ENCODE measurements at places on chromosomes 7 and 10. TPM values are rescaled to one million over a fixed set of nuclear protein-coding genes. Genes with fewer than 3 reads are reported as not detected.

- no peak for DNase-seq
Observed at GRCh38 chr10:5387169-5387568, 17.5 kb downstream of the TUBAL3 start.

- no peak for DNase-seq
Observed at GRCh38 chr10:50990568-50991455, 83.5 kb upstream of the PRKG1 start.

DNA sequence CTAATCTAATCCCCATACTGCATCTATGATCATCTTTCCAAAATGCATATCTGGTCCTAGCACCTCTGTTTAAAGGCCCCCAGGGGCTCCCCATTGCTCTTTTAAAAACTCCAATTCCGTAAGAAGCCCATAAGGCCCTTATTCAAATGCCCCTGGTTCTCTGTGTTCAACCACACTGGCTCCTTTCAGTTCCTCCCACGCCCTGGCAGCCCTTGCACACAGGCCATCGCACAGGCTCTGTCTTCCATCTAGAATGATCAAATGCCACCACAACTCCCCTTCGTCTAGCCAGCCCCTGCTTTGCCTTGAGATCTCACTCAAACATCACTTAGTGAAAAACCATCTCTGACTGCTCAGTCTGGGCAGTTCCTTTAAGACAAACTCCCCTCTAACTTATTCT lies 112.9 kb upstream of the LYZL2 start:
- no peak for DNase-seq

Gene SPDYE2
- total RNA-seq = not detected

DNA sequence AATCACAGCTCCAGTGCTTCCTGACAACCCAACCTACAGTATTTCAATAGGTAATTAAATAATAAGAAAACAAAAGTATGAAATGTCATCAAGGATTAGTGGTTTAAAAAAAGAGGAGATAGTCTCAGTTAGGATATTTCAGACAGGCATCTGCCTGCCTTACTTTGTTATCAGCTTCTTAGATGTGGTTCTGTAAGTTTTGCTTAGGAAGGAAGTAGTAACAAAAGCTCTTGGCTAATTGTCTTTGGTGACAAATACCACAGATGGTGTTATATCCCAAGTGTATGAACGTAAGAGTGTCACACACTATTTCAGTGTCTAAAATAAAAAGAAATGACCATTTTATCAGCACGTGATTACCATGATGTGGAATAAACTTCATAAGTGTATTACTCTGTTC lies 9.8 kb upstream of the ACTA2 start:
- DNase-seq = no peak

- no peak for DNase-seq
Observed at GRCh38 chr7:126776498-126776897, 476.2 kb downstream of the GRM8 start.

DNA sequence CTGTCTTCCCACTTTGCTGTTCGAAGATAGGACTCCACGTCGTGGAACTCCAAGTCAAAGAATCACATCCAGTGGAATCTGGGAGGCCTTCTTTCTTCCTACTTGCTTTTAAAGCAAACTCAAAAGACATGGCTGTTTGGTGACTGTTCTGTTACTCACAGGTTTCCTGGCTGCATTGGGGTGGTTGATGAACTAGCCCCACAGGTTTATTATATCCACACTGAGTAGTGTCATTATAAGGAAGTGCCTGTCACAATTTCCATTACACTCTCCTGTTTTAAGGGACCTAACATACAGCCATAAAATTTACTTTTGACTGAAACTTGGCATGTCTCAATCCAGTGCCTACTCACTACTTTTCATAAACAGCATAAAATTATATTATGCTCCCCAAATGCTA lies 287.3 kb upstream of the SP4 start:
- no peak for DNase-seq

DNA sequence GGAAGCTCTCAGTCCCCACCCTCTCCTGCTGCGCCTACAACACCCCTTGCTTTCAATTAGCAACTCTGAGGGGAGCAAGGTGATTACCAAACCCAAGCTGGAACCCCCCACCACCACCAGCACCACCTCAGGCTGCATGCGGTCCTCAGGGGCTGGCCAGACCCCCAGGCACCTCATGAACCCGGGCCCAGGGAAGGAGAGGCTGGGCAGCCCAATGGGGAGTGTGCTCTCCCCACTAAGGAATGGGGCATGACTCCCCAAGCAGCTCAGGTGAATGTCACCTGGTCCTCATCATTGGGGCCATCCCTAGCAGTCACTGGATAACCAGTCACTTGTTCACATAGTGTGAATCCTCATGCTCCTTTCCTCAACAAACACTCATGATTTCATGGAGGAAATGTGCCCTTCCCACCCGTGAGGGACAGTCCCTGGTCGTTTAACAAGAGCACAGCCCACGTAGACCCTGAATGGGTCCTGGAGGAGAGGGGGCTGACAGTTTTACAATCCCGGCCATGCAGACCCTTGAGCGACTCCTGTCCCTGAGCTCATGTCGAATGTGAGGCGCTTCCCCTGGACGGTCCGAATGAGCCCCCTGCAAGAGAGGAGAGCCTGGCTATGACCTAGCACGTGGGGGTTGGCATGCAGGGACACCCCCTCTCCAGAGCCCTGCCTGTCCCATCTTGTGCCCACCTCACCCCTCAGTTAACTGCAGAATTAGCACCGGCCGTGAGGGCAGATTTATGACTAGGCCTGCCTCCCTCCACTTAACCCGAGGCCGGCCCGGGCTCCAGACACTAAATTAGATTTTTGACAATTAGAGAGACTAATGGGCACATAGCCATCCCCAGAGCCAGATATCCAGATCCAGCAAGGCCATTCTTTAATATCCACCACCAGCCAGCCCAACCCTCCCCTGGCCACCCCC lies 29.1 kb downstream of the POLL start:
- DNase-seq = no peak
